GM03348 (cell line): ENCODE measurements at places on chromosomes 2 and 18.

DNA sequence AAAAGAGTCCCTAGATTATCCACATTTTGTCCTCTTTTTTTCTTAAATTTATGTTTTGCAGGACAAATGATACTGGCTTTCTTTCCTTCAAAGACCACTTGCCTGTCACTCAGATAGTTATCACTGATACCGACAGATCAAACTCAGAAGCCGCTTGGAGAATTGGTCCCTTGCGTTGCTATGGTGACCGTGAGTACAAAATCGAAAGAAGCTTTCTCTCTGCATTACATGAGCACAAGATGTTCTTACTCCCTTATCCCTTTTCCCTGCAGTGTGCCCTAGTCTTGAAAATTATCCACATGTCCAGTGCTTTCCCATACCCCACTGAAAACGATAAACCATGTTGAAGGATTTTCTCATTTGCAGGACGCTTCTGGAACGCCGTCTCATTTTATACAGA, 738.5 kb downstream of the CNTNAP5 start:
- no peak for DNase-seq

- DNase-seq = no peak
Measured at GRCh38 chr2:150259746-150260145, 227.7 kb downstream of the RND3 start.

DNA sequence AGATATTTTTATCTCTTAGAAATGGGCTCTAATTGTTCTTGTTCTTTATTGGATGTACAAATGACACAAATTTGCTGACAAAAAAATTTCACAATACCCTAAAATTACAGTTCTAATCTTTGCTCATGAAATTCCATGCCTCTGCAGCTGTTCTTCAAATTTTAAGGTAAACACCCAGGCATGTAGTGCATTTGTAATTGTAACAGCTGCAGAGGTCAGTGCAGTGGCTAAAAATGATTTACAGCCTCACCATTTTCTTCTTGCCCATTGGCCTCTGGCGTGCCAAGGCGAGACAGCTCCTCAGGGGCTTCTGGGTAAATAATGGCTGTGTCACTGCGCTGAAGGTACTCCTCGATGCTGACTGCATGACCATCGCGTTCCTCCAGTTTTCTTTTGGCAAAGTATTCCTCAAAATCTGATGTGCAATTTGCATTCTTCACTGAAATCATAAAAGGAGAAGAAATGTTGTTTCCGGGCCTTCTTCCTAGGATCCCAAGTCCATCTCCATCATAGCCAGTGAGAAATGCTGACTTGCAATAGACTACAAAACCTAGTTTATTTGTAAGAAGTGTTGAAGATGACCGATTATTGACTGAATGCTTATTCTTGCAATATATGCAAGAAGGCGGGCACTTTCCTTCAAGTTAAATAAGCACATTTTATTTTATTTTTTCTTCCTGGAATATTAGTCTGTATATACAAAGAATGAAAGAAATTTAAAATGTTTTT, 115.2 kb downstream of the ZEB2 start:
- no peak for DNase-seq

GRCh38 chr18:27956001-27956640, 220.8 kb downstream of the CDH2 start:
- no peak for DNase-seq

DNA sequence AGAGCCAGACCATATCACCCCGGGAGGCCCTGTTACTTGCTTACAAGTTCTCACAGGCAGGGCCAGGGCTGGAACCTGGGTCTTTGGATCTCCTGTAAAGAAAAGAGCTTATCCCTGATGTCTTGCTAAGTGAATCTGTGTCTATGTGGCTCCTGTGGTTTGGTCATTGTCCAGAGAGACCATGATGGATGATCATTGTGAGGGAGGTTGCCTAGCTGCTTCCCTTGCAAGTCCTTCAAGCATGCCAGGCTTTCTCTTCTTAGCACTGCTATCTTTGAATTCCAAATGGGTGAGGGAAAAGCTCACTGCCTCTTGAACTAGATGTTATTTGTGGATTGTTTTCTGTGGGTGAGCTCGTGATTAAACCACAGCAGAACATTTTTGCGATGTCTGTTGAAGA, 151.6 kb downstream of the FSHR start:
- no peak for DNase-seq

GRCh38 chr18:76446321-76447257, 48.5 kb downstream of the ZNF516 start:
- DNase-seq = peak; percentile 27

GRCh38 chr2:55112229-55113031, 62.2 kb upstream of the RTN4 start:
- DNase-seq = peak; percentile 76
